Gastroesophageal sphincter (tissue), 4 donors: ENCODE measurements at places on chromosomes 16 and 17. TPM values are rescaled to one million over a fixed set of nuclear protein-coding genes. Genes with fewer than 3 reads are reported as not detected.
A peak's percentile ranks its signal among the peaks of the same experiment; 100 is the strongest.

DNA sequence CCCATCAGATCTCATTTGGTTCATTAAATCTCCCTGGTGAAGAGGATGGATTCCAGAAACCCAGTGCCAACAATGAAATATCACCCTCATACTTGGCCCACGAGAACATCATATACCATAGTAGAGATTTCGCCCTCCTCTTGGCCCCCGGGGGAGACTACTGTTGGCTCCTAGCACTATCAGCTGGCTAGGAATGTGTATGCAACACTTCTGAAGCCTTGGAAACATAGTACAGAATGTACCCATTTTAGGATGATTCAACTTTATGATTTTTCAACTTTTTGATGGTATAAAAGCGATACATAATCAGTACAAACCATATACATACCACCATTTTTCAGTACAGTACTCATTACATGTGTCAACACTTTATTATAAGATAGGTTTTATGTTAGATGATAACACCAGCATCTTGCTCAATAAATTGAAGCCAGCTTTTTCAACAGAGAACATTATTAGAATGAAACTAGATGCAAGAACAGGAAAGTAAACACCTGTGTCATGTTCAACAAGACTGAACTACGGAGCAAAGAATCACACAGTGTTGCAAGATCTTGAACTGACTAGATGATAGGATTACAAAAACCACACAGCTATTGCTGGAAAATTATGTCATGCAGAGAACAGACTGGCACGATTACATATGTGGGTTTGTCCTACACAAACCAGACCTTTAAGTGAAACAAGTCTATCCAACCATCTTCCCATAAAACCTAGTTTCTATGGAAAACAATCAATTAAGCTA, 17.2 kb downstream of the RSL1D1 start:
- no peaks in the 10 kb centered on the region for H3K36me3 ChIP-seq
- no peaks in the 10 kb centered on the region for H3K27me3 ChIP-seq
- H3K27ac ChIP-seq = no peak overlapping the region
- no peaks in the 10 kb centered on the region for H3K4me1 ChIP-seq
- no peak for ATAC-seq
- H3K4me3 ChIP-seq = no peak overlapping the region

TMEM220 gene
- 9.4 TPM for total RNA-seq

GUCY2D gene
- total RNA-seq = not detected

- no peak overlapping the region for H3K27ac ChIP-seq
- no peaks in the 10 kb centered on the region for H3K36me3 ChIP-seq
- ATAC-seq = no peak
- no peak overlapping the region for H3K4me3 ChIP-seq
Observed at GRCh38 chr17:3870871-3871306, 22.0 kb downstream of the CAMKK1 start.

ITGA2B gene
- not detected for total RNA-seq

ALG1 gene
- total RNA-seq = 16.8 TPM

DNA sequence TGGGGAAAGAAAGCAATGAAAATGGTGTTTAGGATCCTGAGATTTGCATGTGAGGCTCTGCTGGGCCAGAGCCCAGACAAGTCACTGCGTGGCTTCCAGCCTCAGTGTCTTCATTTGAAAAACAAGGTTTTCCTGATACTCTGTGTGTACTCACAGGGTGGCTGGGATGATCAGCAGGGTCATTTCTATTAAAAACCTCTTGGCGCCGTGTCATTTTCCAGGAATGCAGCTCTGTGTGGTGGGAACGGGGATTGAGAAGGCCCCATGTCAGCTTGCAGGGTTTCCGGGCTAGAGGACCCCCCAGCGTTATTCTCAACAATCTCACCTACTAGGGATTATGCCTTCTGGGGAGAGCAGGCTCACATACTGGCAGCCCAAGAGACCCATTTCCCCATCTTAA, 73.5 kb downstream of the FOXL1 start:
- peaks cover 75% of the 10 kb centered on the region for H3K27me3 ChIP-seq
- H3K27ac ChIP-seq = no peak overlapping the region
- no peak overlapping the region for H3K4me3 ChIP-seq
- H3K36me3 ChIP-seq = no peaks in the 10 kb centered on the region
- ATAC-seq = no peak

- no peaks in the 10 kb centered on the region for H3K27me3 ChIP-seq
- H3K4me1 ChIP-seq = no peaks in the 10 kb centered on the region
- no peak overlapping the region for H3K27ac ChIP-seq
- no peaks in the 10 kb centered on the region for H3K36me3 ChIP-seq
- H3K4me3 ChIP-seq = no peak overlapping the region
- ATAC-seq = no peak
Observed at GRCh38 chr16:85401917-85402766, 211.0 kb upstream of the GSE1 start.

DNA sequence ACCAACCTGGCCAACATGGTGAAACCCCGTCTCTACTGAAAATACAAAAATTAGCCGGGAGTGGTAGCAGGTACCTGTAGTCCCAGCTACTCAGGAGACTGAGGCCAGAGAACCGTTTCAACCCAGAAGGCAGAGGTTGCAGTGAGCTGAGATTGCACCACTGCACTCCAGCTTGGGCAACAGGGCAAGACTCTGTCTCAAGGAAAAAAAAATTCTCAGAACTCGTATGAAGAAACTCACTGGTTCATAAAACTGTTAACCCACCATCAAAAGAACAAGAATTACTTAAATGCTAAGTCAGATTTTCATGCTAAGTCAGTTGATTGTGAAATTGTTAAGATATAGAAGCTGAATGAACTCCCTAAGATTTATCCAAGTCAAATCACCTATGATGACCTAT, 31.3 kb downstream of the SLC39A11 start:
- no peak overlapping the region for H3K4me3 ChIP-seq
- H3K4me1 ChIP-seq = no peaks in the 10 kb centered on the region
- H3K27ac ChIP-seq = no peak overlapping the region
- ATAC-seq = no peak

GRCh38 chr16:85288869-85289660, 176.8 kb upstream of the CIBAR2 start:
- no peaks in the 10 kb centered on the region for H3K27me3 ChIP-seq
- no peaks in the 10 kb centered on the region for H3K36me3 ChIP-seq
- H3K4me1 ChIP-seq = no peaks in the 10 kb centered on the region

PCTP gene
- total RNA-seq = 18.5 TPM

- no peaks in the 10 kb centered on the region for H3K4me1 ChIP-seq
- H3K27ac ChIP-seq = no peak overlapping the region
- H3K27me3 ChIP-seq = no peaks in the 10 kb centered on the region
- H3K4me3 ChIP-seq = no peak overlapping the region
- ATAC-seq = no peak
Observed at GRCh38 chr17:9850151-9850550, 24.4 kb downstream of the GLP2R start.

DNA sequence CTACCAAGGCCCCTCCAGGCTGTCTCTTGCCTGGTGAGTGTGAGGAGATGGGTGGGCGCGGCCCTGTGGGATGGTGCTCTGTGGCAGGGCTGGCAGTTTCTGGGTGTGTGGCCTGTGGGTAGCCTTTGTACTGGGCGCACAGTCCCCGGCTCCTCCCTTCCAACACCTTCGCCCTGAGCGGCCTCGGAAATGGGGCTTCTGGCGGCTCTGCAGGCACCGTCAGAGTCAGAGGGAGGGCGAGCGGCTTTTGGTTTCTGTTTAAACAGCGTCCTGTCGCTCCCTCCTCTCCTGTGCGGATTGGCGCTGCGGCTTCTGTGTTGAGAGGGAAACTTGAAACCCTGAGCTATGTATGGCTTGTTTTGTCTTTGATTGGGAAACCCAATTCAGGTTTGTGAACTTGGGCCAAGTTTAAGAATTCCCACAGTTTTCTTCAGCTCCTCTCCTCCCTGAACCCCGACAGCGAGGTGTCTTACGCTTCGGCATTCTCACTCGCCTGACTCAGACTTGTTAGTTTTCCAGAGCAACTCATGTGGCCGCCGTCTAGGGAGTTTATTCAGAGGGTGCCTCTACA, 8.3 kb upstream of the ZNF750 start:
- ATAC-seq = no peak
- H3K4me3 ChIP-seq = no peak overlapping the region
- peaks cover 15% of the 10 kb centered on the region for H3K36me3 ChIP-seq
- no peaks in the 10 kb centered on the region for H3K27me3 ChIP-seq

MT3 gene
- total RNA-seq = not detected

CTRB1 gene
- total RNA-seq = not detected

DNA sequence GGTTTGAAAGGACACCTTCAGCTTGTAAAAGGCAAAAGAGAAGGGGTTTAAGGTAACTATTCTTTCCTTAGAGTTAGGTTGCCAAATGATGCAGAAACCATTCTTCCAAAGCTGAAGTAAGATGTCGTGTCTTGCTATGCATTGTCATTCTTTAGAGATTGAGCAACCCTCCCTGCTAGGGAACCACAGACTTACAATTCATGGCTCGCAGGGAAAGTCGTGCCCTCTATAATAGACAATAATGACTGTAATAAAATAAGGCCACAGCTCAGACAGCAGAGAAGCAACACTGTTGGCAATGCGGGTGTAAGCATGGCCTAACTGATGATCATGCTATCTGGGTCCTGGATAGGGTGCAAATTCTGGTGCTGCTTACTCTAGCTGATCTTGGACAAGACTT, 129.6 kb upstream of the CDH13 start:
- H3K27me3 ChIP-seq = peaks cover 5% of the 10 kb centered on the region
- H3K4me3 ChIP-seq = no peak overlapping the region
- no peak overlapping the region for H3K27ac ChIP-seq
- H3K36me3 ChIP-seq = no peaks in the 10 kb centered on the region
- ATAC-seq = no peak

RNU2-1 gene
- total RNA-seq = not detected

DNA sequence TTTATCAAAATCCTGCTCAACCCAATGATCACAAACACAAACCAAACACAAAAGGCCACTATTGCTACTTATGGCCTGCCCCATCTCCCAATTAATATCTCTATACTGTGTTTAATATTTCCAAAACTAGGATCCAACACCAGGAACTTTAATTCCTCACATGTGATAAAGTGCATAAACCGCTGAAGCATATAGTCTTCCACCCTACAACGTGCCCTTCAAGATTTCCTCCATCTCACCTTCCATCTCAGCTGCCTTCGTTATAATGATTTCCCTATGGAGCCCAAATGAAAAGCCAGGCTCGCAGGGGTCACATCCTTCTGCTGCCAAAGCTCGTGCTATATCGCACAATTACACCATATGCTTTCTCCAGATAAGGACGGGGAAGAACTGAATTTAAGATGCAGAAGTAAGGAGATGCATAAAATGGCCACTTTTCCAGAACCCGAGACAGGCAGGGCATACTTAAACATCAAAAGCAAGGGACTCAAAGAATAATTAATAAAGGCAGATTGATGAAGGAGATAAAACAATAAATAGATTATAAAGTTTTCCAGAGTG, 1.8 kb downstream of the MYH10 start:
- no peaks in the 10 kb centered on the region for H3K4me1 ChIP-seq
- H3K27ac ChIP-seq = peak overlapping the region; percentile 21
- ATAC-seq = no peak
- H3K4me3 ChIP-seq = no peak overlapping the region
- no peaks in the 10 kb centered on the region for H3K36me3 ChIP-seq
- no peaks in the 10 kb centered on the region for H3K27me3 ChIP-seq

- peak; percentile 56 for ATAC-seq
- no peak overlapping the region for H3K27ac ChIP-seq
- no peaks in the 10 kb centered on the region for H3K27me3 ChIP-seq
Observed at GRCh38 chr16:30934827-30935557, 11.6 kb downstream of the FBXL19 start.

- peaks cover 12% of the 10 kb centered on the region for H3K27me3 ChIP-seq
- H3K4me1 ChIP-seq = no peaks in the 10 kb centered on the region
- no peak for ATAC-seq
- H3K4me3 ChIP-seq = no peak overlapping the region
- H3K36me3 ChIP-seq = no peaks in the 10 kb centered on the region
Observed at GRCh38 chr17:73678999-73679398, 34.8 kb upstream of the SDK2 start.

TBC1D3K gene
- total RNA-seq = not detected

GRCh38 chr16:49574826-49575225, 201.2 kb downstream of the C16orf78 start:
- no peaks in the 10 kb centered on the region for H3K4me1 ChIP-seq
- no peak for ATAC-seq
- no peak overlapping the region for H3K27ac ChIP-seq
- peaks cover 5% of the 10 kb centered on the region for H3K36me3 ChIP-seq
- H3K4me3 ChIP-seq = no peak overlapping the region

CFAP97D1 gene
- not detected for total RNA-seq

- no peak overlapping the region for H3K27ac ChIP-seq
- no peak for ATAC-seq
- H3K27me3 ChIP-seq = no peaks in the 10 kb centered on the region
- H3K4me1 ChIP-seq = no peaks in the 10 kb centered on the region
Observed at GRCh38 chr17:22517716-22518115, 825.4 kb downstream of the KCNJ18 start.

- H3K4me1 ChIP-seq = peaks cover 26% of the 10 kb centered on the region
- H3K27me3 ChIP-seq = no peaks in the 10 kb centered on the region
- no peak overlapping the region for H3K27ac ChIP-seq
Observed at GRCh38 chr17:50783193-50783660, 15.9 kb upstream of the ANKRD40CL start.

GRCh38 chr17:44653954-44654353, 2.3 kb upstream of the MEIOC start:
- H3K27ac ChIP-seq = no peak overlapping the region
- peaks cover 14% of the 10 kb centered on the region for H3K4me1 ChIP-seq
- no peak overlapping the region for H3K4me3 ChIP-seq
- H3K27me3 ChIP-seq = peaks cover 68% of the 10 kb centered on the region
- ATAC-seq = no peak

- H3K4me1 ChIP-seq = no peaks in the 10 kb centered on the region
- no peaks in the 10 kb centered on the region for H3K36me3 ChIP-seq
- no peaks in the 10 kb centered on the region for H3K27me3 ChIP-seq
Observed at GRCh38 chr17:9498490-9498889, 77.1 kb downstream of the STX8 start.

SLC26A11 gene
- total RNA-seq = 17.3 TPM

KRTAP2-1 gene
- total RNA-seq = not detected
